ENCODE measurements at places on chromosomes 11 and 22.
A peak's percentile ranks its signal among the peaks of the same experiment; 100 is the strongest.

- no peak for DNase-seq
Observed at GRCh38 chr11:44971185-44971584, 20.5 kb upstream of the TP53I11 start.

DNA sequence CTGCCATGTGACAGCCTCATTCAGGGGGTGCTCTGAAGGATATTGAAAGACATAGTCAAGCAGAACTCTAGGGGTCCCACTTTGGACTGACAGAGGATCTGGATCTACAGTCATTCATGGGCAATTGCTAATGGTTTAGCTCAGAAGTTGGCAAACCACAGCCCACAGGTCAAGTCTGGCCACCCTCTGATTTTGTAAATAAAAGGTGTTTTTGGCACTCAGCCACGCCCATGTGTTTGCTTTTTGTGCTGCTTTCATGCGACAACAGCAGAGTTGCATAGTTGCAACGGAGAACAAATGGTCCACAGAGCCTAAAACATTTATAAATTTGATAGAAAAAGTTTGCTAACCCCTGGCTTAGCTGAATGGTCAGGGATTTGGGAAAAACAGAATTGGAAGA, 41.7 kb downstream of the RPS6KA4 start:
- DNase-seq, result no peak

GRCh38 chr11:134331354-134332188, at the start of gene GLB1L2:
GLB1L2 (plus strand) TSS chr11:134331988; CDS start chr11:134332062, 74 bp downstream.
- peak; percentile 59 for DNase-seq

- DNase-seq, result no peak
Observed at GRCh38 chr22:47601666-47602065, 839.2 kb downstream of the TBC1D22A start.

DNA sequence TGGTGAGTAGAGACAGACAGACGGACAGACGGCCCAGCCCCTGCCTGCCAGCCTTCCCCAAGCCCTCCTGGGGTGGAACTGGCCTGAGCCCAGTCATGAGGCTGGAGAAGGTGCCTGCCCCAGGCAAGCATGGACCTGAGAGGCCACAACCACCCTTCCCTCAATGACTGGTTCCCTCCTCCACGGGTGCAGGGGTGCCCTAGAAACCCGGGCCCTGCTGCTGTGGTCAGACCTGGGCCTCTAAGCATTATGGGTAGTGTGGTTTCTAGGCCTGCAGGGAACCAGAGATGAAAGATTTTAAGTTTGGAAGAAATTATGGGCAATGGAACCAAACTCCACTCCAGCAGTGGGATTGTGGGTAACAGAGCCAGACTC, 13.5 kb downstream of the RHBDD3 start:
- no peak for DNase-seq

DNA sequence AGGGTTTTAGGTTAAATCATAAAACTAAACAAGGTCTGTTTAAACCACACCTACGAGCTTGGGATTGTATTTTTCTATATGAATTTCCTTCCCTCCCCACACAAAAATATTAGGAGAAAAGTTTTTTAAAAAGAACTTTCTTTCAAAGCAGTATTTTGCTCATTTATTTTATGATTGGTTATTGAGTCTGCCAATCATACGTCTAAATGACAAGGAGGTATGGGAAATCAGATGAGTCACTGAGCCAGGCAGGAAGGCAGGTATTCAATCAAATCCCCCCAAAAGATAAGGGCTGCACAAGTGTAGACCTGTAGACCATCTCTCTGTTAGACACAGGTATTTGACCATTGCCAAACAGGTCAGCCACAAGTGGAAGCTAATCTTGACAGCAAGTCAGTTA, 440.1 kb upstream of the CCDC90B start:
- no peak for DNase-seq

GRCh38 chr22:35611891-35612576, 5.1 kb downstream of the MB start:
- DNase-seq, result no peak

DNA sequence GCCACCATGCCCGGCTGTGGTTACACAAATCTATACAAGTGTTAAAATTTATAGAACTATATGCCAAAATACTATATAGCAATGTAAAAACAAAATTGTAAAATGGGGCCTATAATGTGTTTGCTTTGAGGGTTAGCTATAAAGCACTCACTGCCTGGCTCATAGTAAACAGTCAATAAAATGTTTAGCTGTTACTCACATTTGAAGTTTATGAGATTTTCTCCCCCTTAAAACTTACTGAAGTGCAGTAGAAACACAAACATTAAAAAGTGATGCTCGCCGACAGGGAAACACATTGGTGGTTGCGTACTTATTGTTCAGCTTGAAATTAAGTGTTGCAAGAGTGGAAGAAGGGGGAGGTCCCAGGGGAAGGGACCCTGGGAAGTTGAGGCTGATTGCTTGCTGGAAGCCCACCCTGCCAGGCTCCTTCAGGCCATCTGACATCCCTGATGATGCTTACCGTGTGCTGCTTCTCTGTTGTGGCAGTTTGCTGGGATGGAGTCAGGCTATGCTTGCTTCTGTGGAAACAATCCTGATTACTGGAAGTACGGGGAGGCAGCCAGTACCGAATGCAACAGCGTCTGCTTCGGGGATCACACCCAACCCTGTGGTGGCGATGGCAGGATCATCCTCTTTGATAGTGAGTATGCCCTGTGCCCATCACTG, 52.1 kb downstream of the KREMEN1 start:
- no peak for DNase-seq

DNA sequence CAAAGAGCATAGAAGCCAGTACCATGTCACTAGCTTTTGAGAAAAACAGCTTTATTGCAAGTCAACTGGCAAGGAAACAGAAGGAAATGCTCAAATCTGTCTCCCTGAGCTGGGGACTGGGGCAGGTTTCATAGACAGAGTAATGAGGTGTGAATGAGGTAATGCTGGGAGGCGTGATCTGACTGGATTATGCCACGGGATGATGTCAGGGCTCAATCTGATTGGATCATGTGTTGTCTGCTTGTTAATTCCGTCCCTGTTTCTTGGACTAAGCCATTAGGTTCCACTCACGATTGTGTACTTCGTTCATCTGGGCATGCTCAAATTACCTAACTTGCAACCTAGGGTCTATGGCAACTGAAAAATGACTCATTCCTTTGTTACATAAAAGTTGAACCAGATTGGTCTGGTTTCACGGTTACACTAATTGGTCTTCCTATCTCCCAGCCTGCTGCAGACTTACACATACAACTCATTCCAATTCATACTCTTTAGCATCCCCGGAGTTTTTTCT, 20.2 kb upstream of the OR10A5 start:
- no peak for DNase-seq

DNA sequence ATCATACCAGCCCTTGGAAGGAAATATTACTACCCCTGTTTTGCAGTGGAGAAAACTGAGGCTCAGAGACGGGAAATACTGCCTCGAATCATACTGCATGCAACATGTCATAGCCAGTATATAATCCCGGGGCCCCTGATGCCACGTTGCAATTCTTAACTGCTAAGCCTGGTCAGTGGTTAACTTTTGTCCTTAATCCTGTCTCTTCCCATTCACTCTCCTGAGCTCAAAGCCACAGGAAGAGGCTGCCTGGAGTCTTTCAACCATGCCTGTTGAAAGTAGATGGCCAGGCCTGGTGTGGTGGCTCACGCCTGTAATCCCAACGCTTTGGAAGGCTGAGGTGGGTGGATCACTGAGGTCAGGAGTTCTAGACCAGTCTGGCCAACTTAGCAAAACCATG, 166.6 kb downstream of the MIAT start:
- DNase-seq, result no peak

GRCh38 chr11:16979703-16980622, 34.3 kb downstream of the PLEKHA7 start:
- no peak for DNase-seq

DNA sequence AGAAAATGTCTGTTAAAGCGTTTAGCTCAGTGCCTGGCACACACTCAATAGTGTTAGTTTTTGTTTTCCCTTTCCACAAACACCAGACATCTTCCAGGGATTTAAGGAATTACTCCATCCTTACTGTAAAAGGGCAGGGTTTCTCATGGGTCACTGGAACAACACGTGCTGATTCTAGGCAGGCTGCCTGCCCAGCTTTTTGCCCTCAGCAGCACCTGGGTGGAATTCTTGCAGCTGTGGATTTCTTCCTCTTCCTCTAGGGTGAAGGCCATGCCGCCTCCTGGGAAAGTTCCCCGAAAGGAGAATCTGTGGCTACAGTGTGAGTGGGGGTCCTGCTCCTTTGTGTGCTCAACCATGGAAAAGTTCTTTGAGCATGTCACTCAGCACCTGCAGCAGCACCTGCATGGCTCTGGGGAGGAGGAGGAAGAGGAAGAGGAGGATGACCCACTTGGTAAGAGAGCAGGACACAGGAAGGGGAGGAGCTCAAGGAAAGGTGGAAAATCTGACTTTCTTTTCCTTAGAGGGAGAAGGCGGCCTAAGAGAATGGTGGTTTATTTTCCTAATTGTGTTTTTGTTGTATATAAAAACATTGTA, 5.4 kb downstream of the HINFP start:
- no peak for DNase-seq

GRCh38 chr11:126817523-126818450, 182.8 kb downstream of the KIRREL3 start:
- DNase-seq, result peak; percentile 37

DNA sequence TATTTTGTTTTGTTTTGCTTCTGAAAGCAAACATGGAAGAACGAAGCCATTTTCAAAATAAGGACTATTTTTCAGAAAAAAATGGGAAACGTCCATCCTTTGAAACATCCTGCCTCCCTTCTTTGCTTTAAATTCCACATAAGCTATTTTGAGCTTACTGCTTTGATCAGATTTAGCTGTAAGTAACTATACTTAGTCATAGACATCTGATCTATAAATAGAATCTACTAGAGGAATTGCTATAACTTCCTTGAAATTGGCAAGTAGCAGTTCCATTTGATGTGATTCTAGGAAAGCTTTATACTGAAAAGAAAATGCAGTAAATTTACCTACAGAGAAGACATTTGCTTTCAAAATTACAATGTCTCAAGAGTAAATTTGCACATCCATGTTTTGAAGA, 305.8 kb downstream of the TTC28 start:
- peak; percentile 33 for DNase-seq

- DNase-seq, result no peak
Observed at GRCh38 chr22:49193348-49193747, 634.3 kb downstream of the BRD1 start.

DNA sequence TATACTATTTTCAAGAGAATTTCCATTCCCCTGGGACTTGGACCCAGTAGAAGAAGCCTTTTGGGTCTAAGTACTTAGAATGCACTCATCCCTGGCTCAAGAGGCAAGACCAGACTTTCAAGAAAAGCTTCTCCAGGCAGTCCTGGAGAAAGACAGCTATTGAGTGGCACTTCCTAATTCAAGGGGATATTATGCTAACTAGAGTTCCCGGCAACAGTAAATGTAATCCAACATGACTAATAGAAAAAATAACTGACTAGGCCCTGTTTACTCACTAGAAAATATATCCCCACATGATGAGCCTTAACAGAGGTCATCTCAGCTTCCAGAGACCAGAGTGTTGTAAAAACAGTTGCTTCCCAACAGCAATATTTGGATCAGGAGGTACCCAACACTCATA, 47.2 kb upstream of the AKIP1 start:
- peak; percentile 55 for DNase-seq

GRCh38 chr11:133383201-133383600, 149.1 kb downstream of the OPCML start:
- no peak for DNase-seq

DNA sequence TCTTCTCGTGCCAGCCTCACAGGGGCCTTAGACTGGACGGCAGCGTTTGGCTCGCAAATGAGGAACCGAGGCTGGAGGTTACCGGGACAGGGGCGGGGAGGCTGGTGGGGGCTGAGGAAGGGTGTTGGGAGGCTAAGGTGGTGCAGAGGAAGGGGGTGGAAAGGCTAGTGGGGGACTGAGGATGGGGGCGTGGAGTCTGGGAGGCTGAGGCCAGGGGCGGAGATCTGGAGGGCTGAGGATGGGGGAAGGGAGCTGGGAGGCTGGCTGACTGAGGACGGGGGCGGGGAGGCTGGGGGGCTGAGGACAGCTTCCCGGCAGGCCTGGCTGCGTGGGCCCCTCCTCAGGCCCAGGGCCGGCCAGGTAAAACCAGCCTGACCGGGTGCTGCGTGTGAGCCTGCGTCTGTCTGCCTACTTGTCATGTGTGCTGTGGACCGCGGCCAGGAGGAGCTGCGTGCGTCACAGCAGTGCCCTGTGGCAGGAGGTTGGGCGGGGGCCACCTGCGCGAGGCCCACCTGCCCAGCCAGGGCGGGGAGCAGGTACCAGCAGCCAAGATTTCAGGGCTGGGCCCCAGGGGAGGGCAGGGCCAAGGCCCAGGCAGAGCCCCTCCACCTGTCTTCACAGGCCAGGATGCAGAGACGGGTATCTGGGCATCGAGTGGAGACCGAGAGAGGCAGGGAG, 9.4 kb upstream of the PIM3 start:
- no peak for DNase-seq

DNA sequence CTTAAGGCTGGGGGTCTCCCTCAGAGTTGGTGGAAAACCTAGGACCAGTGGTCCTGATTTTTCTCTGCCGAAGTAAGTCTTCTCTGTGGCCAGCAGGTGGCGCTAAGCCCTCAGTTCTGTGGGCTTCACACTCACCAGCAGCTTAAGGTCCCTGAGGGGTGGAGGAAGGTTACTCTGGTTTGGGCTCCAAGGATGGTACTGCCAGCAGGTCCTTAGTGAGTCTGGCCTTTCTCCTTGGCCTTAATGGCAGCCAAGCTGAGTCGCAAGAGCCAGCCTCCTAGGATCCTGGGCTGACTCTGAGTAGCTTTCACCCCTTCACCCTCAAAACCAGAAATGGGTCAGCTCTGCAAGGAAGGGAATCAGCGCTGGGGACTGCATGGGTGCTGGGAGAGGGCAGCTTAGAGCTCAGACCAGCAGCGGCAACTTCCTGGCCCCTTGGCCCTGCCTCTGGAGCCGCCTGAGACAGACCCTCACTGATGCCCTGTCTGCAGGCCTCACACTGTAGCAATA, 4.4 kb downstream of the KCNJ11 start:
- peak; percentile 81 for DNase-seq

- DNase-seq, result no peak
Observed at GRCh38 chr11:121773076-121773475, 320.3 kb upstream of the SORL1-AS1 start.

DNA sequence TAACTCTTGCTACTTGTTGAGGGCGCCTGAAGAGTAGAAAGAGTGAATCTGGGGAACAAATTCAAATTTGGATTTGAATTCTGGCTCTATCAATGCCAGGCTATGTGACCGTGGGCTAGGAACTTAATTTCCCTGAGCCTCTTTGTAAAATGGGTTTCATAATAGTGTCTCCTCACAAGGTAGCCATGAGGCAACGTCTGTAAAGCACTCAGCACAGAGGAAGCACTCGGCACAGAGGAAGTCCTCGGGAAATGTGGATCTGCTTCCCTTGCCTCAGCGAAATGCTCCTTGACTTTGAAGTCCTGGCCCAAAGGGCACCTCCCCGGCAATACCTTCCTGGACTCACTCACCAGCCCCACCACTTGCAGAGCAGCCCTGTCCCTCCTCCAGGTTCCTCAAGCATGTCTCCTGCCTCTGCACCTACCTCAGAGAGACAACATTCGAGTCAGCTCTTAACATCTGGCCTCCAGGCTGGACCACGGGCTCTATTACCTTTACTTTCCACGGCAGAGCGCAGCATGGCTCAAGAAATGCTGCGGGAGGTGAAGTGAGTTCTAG, 17.7 kb downstream of the CD6 start:
- no peak for DNase-seq

- no peak for DNase-seq
Observed at GRCh38 chr11:131441051-131441810, 70.8 kb downstream of the NTM start.

Data from GM03348 (cell line).